ENCODE measurements at places on chromosomes 16 and 17. TPM values are rescaled to one million over a fixed set of nuclear protein-coding genes. Genes with fewer than 3 reads are reported as not detected.

- peak; percentile 25 for DNase-seq
Observed at GRCh38 chr17:39069114-39069756, 82.2 kb downstream of the PLXDC1 start.

DNA sequence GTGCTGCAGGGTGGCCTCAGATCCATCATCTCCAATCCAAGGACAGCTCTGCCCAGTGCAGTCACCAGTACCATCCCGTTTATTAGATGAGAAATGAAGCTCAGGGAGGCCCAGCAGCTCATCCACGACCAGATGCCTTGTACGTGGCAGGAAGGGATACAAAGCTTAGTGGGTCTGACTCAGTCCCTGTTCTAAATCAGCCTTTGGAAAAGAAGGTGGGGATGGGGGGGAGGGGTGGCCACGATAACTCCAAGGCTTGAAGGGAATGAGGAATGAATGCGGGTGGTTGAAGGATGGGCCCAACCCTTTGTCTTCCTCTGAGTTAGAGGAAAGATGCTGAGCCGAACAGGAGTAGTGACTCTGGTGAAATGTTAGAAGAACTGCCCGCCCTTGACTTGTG lies 25.8 kb downstream of the LLGL2 start:
- no peak for DNase-seq

GRCh38 chr17:1919201-1919600 lies 89.4 kb downstream of the RPA1 start:
- no peak for DNase-seq

GRCh38 chr16:85448557-85449190 lies 164.4 kb upstream of the GSE1 start:
- DNase-seq = no peak

DNA sequence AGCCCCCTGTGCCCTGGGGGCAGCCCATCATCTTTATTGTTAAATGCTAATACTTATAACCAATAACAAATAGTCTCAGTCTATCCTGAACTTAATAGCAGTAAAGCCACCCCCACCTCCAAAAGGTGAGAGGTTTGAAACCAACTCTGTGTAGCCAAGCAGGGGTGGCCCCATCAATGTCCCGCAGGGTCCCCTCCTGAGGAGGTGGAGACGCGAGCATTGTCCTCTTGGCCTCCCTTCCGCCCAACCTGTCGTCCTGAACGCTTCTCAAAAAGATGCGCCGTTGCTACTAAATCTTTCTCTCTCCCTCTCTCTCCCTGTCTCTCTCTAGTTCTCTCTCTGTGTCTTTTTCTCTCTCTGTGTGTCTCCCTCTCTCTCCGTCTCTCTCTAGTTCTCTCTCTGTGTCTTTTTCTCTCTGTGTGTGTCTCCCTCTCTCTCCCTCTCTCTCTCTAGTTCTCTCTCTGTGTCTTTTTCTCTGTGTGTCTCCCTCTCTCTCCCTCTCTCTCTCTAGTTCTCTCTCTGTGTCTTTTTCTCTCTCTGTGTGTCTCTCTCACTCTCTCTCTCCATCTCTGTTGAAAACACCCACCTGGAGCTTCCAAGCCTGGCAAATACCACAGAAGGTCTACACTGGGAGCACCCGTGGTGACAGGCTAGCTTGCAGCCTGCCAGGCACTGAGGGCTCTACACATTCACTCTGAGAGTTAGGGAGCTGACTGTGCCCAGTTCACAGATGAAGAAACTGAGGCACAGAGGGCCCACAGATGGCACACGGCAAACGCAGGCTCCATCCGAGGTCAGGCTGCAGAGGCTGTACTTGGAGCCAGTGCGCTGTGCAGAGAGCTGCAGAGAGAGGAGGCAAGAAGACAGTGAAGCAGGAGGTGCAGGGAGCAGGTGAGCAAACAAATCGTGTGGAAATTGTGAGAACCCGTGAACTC lies 185.9 kb downstream of the C16orf95 start:
- no peak for DNase-seq

DNA sequence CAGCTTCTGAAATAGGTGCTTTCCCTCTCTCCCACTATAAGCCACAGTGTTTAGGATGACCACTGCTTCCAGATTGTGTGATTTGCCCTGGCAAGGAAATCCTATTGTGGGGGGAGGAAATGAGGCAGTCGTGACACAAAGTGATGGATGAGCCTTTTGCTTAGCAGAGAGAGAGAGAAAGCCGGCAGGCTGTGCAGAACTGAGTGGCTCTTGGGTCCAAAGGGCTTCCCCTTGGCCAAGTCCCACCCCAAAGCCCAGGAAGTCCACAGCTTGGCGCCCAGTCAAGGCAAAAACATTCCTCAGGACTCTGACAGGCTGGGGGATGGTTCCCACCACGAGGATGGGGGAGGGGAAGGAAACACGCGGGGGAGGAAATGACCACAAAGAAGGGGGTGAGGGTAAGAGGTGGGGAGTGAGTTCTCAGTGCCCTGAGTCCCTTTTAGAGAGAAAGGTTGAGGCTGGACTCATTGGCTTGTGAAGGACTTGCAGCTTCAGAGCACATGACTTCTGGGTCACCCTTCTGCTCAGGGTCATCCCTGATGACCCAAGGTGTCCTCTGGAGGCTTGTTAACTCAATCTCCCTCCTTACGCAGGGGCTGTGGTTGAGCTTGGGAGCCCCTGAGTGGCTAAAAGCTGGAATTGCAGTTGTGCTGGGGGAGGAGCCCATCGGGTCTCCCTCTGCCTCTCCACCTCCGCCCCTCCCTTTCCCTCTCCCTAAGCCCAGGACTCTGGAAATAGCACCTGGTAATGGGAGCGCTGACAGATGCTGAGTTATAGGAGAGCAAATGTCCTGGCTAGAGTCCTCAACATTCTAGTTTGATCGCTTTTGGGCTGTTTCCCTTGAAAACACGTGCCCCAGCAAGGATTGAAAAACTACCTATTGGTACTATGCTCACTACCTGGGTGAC lies 10.3 kb upstream of the MSL1 start:
- DNase-seq = peak; percentile 91

DNA sequence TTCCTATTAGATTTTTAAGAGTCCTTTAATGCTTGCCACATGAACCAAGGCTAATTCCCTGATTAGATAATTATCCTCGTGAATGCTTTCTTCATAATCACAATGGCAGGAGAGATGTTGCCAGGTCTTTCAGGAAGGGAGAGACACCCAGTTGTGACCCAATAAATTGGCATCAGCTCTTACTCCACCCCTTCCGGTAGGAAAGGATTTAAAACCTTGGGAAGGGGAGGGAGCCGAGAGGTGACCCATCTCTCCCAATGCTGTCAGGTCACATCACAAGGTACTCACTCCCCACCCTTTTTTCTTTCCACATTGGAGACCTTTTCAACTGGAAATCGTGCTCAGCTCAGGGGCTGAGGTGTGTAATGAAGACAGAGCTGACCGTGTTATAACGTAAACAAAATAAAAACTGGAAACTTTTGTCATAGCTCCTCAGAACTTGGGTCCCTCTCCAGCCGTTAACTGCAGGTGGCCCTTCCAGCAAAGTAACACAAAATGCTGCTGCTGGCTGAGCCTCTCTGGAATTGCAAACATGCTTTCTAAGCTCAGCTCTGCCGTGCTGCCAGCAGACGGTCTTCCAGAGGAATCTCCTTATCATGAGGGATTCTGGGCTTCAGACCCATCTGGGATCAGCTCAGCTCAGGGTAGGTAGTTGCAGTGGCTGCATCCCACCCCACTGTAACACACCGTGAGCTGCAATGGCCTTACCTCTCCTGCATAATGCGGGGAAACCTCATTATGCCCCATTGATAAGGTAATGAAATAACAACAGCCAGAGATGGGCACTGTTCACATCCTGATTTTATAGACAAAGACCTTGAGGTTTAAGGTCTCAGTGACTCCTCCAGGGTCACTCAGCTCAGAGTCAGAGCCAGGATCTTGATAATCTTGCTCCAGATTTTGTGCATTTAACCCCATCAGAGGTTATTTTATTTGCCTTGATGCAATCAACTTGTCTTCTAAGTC lies 15.6 kb downstream of the TMEM100 start:
- DNase-seq = no peak

GRCh38 chr16:49488740-49489525 lies 115.3 kb downstream of the C16orf78 start:
- no peak for DNase-seq

GRCh38 chr17:36148559-36149295 lies 27.7 kb downstream of the TBC1D3B start:
- DNase-seq = peak; percentile 67

- DNase-seq = no peak
Observed at GRCh38 chr16:52383119-52383518, 163.8 kb downstream of the TOX3 start.

GRCh38 chr17:65193716-65194293 lies 56.6 kb downstream of the RGS9 start:
- DNase-seq = no peak

DNA sequence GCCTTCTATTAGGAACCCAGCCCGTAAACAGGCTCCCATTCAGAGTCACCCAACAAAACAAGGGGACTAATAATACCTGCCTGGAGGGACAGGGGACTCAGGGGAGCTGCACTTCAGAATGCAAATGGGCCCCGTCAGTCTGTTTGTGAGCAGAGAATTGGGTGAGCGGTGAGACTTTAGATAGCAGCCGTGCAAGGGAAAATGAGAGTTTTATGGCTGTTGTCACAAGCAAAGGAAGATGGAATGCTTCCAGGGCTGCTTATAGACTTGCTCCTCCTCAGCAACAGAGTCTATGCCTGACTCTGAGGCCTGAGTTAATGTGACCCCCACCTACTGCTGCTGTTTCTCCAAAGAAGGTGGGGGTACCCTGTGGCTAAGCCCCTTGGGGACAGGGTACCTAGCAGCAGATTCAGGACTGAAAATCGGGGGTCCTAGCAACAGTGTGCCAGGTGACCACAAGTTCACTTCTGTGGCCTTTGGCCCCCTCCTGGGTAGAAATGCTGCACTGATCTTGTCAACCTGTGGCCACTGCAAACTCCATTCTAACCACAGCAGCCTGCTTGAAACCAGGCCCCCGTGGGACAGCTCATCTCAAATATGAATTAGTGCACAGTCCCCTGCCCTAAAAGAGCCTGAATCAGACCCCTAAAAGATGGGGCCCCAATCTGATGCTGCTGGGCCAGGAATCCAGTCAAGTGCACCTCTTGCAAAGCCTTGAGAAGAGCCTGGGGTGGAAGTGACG lies 126.4 kb downstream of the C16orf78 start:
- DNase-seq = no peak

GRCh38 chr17:18038149-18038850 lies 668 bp downstream of the ATPAF2 start:
- no peak for DNase-seq

DNA sequence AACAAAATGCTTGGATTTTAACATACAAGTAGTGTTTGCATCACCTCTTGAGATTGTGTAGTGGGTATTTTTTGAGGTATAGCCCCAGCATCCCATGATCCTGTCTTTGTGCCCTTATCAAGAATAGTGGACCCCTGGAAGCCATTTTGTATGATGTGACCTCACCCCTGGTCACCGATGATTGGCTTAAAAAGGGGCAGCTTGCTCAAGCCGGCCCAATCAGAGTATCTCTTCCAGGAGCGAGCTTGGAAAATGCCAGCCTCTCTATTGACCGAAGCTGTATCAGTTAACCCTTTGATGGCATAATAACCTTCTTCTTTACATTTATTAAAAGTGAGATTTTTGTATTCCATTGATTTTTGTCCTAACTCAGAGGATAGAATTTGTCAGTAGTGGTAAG lies 55.5 kb upstream of the FAM20A start:
- DNase-seq = no peak

DNA sequence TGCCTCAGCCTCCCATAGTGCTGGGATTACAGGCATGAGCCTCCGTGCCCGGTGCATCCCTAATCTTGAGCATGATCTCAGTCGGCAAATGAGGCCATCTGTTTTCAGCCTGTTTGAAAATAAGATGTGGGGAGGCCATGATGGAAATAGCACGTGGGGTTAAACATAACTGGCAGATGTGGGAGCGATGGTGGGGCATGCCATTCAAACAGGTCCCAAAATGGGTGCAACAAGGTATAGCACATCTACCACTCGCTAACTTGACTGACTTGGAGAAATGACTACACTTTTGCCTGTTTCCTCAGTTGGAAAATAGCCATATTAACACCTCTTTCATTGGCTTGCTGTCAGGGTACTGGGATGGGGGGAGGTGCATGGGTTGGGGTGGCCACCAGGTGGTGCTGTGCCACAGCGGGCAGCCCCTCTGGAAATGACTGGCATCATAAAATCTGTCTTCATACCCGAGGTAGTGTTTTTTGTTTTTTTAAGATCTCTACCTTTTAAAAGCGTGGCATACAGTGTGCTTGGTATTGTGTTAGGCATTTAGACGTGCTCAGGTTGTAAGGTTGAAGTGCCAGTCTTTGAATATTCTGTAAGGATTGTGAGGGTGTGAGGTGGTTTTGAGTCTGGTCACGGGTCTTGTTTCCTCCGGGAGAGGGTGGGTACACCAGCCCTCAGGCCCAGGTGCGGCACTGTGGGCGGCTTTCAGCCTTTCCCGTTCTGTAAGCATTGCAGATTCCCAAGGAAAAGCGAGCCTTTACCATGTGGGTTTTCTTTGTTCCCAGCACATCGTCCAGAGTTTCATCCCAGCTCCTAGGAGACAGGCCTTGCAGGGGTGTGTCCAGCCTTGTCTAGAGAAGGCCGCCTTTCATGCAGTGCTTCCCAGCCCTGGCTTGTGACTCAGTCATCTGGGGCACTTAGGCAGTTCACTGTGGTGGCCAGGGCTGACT lies 2.9 kb upstream of the TTYH2 start:
- peak; percentile 86 for DNase-seq

GRCh38 chr16:1773703-1774447 lies 941 bp upstream of the MRPS34 start:
- no peak for DNase-seq

DNA sequence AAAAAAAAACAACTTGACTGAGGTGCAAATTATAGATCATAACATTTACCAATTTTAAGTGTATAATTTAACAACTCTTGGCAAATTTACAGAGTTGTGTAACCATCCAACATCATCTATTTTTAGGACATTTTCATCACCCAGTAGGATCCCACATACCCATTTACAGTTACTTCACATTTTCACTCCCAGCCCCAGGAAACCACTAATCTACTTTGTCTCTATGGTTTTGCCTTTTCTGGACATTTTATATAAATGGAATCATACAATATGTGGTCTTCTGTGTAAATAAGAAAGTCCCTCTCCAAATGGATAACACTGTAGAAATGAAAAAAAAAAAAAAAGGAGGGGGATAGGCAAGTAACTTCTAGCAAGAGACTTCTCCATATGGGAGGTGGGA lies 26.1 kb upstream of the XYLT1 start:
- DNase-seq = no peak

Gene ASPHD1
- 2.2 TPM for total RNA-seq

Gene BAIAP3
- 1.2 TPM for total RNA-seq

Gene GPRC5B
- total RNA-seq = 1.3 TPM

Gene RBFOX1
- not detected for total RNA-seq

Gene NPIPA3
- total RNA-seq = 0.24 TPM

Gene TEX14
- total RNA-seq = not detected

Gene TPPP3
- total RNA-seq = 0.71 TPM

Gene CCL2
- total RNA-seq = 1,648 TPM

Gene ANKRD13B
- 13.1 TPM for total RNA-seq

Gene CCDC200
- not detected for total RNA-seq

All from Daoy (cell line).